Stimulated activated CD8-positive, alpha-beta memory T cell treated with anti-CD3 and anti-CD28 coated beads, Interleukin-7, amount 100 ng/mL, for 1 hour (primary cell): ENCODE measurements at places on chromosomes 6 and 20.

DNA sequence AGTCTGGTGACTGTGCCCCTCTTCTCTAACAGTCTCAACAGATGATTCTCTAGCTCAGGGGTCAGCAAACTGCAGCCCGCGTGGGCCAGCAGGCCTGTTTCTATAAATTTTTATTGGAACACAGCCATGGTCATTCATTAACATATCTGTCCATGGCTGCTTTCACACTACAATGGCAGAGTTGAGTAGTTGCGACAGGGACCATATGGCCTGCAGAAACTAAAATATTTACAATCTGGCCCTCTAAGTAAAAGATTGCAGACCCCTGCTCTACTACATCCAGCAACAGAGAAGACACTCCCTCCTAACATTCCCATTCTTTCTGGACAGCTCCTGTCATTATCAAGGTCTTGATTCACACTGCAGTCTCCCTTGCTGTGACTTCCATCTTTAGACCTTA, 45.2 kb downstream of the PLAGL2 start:
- DNase-seq = no peak

DNA sequence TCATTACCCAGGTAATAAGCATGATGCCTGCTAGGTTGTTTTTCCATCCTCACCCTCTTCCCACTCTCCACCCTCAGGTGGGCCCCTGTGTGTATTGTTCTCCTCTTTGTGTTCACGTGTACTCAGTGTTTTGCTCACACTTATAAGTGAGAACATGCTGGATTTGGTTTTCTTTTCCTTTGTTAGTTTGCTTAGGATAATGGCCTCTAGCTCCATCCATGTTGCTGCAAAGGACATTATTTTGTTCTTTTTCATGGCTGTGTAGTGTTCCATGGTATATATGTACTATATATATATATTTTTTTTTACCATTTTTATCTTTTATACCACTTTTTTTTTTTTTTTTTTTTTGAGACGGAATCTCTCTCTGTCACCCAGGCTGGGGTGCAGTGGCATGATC, 71.9 kb downstream of the RSPH3 start:
- no peak for DNase-seq

- no peak for DNase-seq
These were observed 44.0 kb upstream of the RNGTT start for GRCh38 chr6:89007209-89008000.

GRCh38 chr6:106381881-106382280, 21.4 kb downstream of the CRYBG1 start:
- no peak for DNase-seq

- DNase-seq = no peak
These were observed at the start of gene BCAS1 for GRCh38 chr20:54070187-54070987. BCAS1 (minus strand) TSS chr20:54070594; CDS start chr20:54058718, 11,876 bp downstream.

GRCh38 chr20:34033903-34034302, 40.2 kb downstream of the RALY start:
- DNase-seq = no peak

GRCh38 chr20:6074145-6074561, 20.3 kb upstream of the LRRN4 start:
- no peak for DNase-seq

GRCh38 chr6:15623276-15624116, 39.3 kb downstream of the DTNBP1 start:
- no peak for DNase-seq

DNA sequence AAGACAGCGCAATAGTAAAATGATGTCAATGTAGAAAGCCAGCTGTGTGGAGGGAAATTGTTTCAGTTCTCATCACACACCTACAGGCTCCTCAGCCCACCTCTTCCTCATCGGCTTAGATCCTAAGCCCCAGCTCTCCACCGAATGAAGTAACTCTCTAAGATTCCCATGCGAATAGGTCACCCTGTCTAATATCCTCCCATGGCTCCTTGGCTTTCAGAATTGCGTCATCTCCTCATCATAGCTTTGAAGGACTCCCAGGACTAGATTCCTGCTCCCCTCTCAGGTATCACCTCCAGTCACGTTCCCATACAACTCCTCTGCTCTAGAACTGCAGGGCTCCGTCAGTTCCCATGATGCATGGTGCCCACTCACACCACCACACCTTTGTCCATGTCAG, 16.2 kb upstream of the SLC22A16 start:
- DNase-seq = no peak

DNA sequence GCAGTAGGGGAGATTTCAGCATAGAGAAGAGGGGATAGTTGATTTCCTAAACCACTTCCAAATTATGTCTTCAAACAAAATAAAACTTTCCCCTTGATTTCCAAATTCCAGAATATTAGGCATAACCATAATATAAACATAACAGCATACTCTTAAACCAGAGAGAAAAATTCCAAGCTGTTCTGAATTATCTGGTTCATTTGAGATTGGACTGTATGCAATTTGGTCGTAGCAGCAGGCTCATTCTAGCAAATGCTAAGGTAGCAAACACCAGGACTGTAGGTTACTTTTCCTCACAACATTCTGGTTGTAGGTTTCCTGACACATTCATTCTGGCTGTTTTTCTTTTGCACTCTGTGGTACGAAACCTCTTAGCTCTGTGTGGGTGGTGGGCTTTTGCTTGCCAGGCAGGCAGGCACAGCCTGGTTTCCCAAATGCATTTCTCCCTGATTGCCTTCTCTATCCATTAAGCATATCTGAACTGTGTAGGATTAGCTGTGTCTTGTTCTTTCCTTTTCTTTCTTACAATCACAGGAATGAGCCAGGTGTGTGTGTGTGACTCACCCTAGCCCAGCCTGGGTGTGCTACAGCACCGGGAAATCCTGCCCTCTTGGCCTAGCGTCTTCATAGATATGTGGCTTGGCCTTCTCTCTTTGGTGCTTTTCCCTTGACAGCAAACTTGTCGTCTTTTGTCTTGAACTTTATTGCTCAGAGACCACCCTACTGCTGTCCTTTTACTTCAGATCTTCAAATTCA, 77.1 kb downstream of the JARID2 start:
- DNase-seq = no peak

DNA sequence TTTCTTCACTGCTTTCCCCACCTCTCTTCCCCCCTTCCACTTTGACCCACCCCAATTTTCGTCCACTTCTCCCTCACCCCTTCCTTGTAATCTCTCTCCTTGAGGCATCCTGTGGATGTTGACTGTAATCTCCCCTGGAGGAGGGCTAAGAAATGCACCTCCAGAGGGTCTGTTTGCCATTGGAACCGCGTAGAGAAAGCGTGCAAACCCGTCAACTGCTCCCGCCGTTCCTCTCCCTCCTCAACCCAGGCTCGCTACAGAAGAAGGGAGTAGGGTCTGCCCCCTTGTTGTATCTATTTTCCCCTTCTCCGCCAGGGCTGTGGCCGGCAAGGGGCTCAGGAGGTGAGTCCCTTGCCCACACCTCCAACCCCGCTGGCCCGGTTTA, 502 bp upstream of the HTR1E start:
- DNase-seq = no peak

- DNase-seq = no peak
These were observed 99.5 kb downstream of the POPDC3 start for GRCh38 chr6:105080279-105080678.

DNA sequence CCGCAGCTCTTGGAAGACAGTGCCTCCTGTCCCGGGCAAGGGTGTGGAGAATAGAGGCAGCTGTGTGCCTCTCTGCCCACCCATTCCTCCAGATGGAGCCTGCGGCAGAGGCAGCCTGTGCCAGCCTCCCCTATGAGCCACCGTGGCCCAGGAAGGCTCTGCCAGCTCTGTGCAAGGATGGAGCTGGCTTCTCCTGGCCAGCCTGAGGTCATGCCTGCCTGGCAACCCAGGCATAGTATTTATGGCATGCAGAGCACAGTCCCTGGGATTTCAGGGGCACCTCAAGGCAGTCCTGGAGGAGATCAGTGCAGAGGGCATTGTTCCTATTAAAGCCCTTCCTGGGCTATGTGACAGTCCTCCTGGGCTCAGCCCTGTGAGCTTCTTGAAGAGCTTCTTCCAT, 1.5 kb downstream of the EPB41L1 start:
- DNase-seq = no peak

DNA sequence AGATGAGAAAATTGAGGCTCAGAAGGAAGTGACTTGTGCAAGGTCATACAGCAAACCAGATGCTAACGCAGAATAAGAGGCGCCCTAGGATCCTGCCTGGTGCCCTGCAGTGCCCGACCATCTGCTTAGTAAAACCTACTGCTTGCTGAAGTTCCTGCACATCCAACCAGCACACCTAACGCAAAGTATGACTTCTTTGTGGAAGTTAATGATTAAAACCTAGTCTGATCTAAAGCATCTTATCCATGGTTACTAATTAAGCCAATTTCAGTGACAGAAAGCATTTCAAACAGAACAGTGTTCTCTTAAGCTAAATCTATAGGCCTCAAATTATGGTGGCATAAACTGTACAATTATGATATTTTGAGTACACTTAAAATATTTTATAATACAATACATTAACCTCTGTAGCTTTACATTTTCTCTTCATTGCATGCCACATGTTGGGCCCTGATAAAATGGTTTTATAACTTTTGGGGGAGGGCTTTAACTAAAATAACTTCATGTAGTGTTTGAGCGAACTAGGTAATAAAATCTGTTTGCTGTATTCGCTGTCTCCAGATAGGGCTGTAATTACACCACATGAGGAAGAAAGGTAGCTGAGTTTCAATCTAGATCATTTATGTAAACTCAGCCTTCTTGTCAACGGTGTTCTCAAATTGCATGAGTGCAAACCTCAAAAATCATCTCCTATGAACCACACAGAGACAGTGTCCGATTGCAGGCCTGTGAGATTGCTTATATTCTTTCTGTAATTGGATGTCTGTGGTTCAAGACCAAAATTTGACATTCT, 37.5 kb upstream of the BEND3 start:
- DNase-seq = no peak

DNA sequence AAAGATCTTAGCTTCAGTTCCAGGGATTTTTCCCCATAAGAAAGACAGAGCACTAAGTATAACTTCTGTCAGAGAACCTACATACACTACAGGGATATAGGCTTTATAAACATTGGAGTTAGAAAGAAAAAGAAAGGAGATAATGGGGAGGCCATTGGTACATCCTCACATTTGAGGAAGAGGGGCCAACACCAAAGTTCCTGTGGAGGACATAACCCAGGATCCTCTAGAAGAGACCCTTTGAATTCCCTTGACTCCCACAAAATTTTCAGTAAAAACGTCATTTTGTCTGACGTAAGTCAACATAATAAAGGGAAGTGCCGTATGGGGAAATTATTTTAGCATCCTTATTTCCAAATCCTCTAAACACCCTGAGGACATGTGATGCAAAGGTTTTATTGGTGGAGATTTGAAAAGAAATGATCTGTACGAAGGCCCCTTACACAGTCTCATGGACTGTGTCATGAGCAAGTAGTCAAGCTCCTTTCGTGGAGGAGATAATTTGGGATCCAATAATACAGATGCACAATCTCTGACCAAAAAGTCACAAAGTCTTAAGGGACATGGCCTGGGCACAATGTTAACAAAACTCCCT, 33.2 kb downstream of the HLA-DRA start:
- DNase-seq = no peak

- DNase-seq = no peak
These were observed 5.4 kb downstream of the SYS1 start for GRCh38 chr20:45368221-45368980.

DNA sequence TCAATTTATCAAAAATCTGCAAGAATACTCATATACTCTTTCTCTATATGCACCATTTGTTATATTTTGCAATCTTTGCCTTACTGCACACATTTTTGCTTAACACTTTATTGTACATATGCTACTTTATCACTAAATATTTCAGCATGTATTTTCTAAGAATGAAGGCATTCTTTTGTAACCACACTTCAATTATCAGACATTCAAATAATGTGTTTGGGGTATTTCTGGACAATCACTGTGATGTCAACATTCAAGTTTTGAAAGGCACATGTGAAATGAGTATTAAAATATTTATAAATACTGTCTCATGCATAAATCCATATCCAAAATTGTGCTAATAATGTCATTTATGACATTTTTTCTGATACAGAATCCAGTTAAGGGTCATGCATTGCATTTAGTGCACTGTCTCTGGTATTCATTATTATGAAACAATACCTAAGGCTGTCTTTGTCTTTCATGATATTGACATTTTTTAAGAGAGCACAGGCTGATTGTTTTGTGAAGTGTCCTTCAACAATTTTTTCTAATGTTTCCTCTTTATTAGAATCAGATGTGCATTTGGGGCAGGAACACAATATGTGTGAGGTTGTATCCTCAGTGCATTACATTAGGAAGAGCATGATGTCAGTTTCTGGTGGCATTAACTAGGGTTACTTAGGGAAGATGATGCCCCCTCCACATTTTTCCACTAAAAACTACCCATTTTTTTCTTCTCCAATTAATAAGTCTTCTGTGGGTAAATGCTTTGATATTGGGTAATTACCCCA, 105.7 kb downstream of the MTFR2 start:
- DNase-seq = no peak

- DNase-seq = no peak
These were observed 718.0 kb downstream of the UTRN start for GRCh38 chr6:145003145-145003544.

DNA sequence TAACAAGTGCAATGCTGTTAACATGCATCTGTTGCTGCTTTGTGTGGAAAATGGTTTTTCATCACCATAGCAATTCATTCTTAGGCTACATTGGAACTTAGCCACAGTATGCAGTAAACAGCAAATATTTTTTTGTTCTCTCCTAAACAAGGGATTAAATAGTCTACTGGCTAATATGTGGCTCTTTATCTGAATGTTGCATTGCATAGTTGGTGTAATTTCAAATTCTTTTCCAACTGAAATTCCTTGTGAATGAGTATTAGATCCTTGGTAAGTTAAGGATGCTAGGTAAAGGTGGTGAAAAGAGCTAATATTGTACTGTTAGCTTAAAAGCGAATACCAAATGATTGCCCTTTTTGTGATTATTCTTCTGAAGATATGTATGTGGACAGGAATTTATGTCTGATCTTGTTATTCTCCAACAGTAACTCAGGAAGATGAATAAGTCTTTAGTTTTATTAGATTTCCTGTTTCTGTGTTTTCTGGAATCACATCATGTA, 958 bp downstream of the MLIP start:
- no peak for DNase-seq

DNA sequence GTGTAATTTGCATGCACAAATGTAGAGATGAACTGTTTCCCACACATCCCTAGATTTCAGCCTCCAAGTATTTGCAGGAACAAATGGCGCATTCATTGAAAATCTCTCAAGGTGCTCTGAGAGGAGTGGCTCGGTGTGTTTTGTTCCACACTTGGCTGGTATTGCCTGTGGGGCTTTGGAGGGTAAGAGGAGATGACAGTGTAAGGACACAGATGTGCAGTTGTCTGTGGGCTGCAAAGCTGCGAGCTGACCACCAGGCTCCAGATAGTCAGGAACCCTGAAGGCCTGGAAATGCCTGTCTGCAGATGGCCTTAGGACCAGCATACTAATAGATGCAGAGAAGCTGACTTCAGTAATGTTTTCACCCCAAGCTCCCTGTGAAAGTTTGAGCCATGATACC, 57.7 kb upstream of the PBOV1 start:
- DNase-seq = no peak
